Stimulated activated CD4-positive, alpha-beta T cell treated with anti-CD3 and anti-CD28 coated beads, TNF-alpha, amount 100 ng/mL, for 24 hours (primary cell): ENCODE measurements at places on chromosomes 1 and 21.

- peak; percentile 48 for DNase-seq
Observed at GRCh38 chr1:12166834-12167492, at the start of gene TNFRSF1B. Gene TNFRSF1B, plus strand, starts transcription at chr1:12166991. Its CDS starts 101 bp downstream, at chr1:12167092.

DNA sequence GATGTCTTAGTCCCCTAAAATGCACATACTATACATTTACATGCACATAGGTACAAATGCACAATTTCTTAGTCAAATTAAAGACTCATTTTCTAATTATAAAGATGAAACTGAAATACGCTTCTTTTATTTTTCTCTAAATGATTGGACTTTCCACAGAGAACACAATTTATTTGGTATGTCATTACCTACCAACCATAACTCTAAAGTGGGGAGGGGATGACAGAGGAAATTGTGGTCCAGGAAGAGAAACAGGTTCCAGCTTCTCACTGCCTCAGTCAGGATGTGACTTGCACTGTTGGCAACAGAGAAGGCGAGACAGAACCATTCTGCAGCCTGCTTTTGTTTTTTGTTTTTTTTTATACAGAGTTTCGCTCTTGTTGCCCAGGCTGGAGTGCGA, 1189.2 kb downstream of the PLA2G4A start:
- no peak for DNase-seq

DNA sequence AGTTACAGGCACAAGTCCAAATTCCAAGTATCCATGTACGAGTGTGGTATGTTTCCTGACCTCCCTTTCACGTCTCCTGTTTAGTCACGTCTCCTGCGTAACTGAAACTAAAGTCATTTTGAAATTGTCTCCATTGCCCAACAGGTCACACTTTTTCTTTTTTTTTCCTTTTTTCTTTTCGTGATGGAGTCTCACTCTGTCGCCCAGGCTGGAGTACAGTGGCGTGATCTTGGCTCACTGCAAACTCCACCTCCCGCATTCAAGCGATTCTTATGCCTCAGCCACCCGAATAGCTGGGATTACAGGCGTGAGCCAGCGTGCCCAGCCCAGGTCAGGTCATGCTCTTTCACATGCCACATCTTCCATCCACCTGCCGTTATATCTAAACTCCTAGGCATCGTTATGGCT, 38.2 kb downstream of the L1TD1 start:
- no peak for DNase-seq

DNA sequence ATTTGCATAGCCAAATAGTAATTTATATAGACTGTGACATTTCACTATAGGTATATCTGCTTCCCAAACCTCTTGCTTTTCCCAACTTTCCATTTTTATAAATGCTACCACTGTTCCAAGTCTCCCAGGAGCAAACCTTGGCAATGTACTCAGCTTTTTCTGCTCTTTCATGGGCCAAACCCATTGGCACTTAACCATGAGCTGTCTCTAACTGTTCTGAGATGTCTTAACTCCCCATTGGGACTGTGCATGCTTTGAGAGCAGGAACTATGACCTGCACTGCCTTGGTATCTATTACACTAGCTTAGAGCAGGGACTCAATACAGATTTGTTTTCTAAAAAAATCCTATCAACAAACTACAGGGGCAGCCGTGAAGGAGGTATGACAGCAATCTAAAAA, 22.5 kb upstream of the KHDRBS1 start:
- no peak for DNase-seq

DNA sequence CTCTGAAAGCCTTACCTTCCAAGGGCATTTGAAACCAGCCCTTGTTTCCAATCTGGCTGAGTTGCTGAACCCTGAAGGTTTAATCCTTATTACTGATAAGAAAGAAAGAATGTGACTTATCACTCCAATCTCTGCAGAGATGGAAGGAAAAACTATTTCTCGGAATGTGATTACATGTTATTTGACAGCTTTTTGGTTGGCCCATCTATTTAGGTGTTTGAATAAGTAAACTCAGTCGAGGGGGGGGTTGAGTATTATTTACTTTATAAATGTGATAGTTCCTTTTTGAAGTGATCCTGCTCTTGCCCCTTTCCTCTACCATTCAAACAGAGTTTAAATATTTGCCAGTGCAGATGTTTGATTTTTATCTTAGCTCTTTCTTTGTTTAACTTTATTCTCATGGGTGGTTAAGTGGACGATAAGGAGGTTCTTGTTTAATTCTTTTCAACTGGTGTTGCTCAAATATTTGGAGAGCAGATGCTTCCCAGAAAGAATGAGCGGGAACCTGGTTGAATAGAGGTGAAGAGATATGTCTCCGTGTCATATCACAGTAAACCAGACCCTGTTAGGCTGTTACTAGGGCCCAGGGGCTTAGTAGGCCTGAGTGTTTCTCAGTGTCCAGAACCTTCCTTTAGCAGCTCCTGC, 126.1 kb downstream of the CACHD1 start:
- DNase-seq = no peak

GRCh38 chr1:180627411-180627810, 4.4 kb upstream of the XPR1 start:
- no peak for DNase-seq

DNA sequence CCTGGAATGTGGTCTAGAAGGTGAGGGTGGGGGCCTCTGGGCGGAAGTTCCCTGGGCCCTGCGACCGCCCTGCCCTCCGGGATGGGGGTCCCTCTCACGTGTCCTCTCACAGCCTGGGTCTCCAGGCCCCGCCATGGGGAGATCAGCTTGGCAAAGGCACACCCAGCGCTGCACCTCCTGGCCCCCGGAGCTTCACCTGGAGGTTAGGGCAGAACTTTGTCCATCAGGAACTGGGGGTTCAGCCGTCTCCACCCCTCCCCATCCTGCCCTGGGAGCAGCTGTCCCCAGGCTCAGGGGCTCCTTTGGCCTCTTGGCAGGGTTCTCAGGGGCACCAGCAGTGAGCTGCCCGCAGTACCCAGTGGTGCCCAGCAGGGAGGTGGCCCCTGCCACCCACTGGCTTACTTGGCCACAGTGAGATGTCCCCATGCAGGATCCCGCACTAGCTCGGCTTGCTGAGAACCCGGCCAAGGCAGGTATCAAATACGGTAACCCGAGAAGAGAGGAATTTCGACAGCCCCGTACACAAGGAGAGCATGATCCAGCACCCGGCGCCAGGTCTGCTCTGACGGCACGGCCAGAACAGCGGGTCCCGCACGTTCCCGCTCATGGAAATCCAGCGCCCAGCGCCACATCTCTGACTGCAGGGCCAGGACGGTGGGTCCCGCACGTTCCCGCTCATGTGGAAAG, 36.7 kb downstream of the RRP1 start:
- DNase-seq = no peak

GRCh38 chr1:216679108-216679507, 44.1 kb downstream of the ESRRG start:
- no peak for DNase-seq

GRCh38 chr1:185487936-185488335, 170.9 kb upstream of the IVNS1ABP start:
- no peak for DNase-seq

DNA sequence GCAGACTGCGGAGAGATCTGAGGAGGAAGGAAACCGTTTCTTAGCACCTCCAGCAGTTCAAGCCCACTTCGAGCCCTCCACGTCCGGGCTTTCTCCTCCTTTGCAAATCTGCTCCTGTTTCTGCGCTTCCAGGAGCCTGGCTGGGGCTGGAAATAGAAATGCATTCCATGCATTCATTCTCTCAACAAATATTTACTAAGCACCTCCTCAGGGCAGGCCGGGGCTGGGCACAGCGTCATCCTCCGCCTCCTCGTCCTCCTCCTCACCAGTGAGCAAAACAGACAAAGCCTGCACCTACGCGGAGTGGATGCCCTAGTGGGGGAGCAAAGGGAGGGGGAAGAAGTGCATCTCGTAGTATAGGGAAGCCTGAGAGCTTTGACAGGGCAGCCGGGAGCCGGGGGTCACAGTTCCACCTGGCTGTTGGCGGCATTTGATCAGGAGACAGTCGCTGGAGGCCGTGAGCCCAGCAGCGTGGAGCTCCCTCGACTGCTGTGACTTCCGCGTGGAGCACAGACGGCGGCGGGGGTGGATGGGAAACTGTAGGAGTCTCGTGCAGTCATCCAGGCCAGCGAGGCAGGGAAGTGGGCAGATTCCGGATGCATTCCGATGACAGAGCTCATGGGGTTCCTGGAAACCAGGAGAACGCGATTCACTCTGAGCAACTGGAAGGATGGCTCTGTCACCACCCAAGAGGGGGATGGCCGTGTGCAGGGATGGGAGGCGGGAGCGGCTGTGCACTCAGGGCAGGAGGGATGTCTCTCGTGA, 93.5 kb downstream of the SIK1 start:
- DNase-seq = no peak

GRCh38 chr21:22728091-22728490, 1729.9 kb downstream of the NCAM2 start:
- DNase-seq = no peak

DNA sequence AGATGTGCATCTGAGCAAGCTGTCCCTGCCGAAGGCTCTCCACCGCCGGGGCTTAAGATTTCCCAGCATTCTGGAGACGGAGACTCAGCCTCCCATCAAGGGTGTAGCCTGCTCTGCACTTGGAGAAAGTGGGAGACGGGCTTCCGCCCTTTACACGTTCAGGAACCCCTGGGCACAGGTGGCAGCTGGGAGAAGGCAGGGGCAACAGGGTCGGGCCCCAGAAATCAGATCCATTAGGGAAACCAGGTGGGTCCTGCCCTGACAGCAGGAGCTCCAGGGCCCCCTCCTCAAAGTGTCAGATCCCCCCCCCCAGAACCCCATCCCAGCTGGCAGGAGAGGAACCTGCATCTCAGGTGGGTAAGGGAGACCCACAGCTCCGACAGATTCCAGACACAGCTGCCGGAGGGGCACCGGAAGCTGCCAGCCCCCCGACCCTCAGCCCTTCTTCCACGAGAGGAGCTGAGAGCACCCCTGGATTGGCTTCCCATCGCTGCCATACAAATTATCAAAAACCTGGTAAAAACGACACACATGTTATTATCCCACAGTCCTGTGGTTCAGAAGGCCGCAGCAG, 236.6 kb downstream of the NPHP4 start:
- no peak for DNase-seq

DNA sequence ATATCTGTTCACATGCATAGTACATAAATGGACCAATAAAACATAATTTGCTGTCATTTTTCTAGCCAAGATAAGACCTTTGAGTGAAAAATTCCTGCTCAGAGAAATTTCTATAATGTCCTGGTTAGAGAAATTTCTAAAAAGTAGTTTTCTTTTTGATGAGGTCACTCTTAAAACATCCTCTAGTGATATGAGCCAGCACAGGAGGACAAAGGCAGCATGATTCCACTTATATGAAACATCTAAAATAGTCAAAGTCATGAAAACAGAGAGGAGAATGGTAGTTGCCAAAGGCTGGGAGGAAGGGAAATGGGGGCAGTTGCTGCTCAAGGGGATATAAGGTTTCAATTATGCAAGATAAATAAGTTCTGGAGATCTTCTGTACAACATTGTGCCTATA, 239.4 kb downstream of the BACH1 start:
- no peak for DNase-seq

DNA sequence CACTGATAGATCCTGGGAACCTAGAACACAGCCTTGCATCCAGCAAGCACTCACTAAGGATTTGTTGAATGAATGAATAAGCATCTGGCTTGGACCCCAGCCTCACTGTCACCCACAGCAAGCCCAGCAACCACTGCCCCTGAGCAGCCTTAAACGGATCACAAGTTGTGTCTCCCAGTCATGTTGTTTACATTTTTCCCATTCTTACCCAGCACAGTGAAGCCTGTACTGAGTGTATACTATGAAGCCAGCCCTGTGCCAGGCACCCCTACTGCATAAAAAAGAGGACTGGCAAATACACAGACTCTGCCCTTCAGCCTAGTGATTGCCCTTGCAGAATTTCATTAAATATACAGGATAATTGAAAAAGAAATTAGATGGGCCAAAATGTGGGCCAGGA, 30.2 kb downstream of the RRAGC start:
- DNase-seq = no peak

- DNase-seq = no peak
Observed at GRCh38 chr1:74513411-74514300, 1.2 kb upstream of the LRRC53 start.

DNA sequence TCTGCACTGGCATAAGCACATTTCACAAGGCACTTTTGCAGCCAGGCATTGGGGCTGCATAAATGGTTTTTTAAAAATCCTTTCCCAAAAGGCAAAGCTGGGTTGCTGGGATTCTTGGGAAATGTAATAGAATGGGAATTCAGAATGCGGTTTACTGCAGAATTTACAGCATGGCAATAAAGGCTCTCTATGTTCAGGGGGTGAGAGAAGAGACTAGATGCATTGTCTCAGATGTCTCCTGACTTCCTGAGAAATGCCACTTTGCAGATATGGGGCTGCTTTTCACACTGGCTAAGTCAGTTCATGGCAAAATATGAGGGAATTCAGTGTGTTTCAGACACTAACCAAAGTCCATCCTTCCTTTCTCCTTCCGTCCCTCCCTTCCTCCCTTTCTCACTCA, 13.5 kb downstream of the FCGR2B start:
- no peak for DNase-seq

DNA sequence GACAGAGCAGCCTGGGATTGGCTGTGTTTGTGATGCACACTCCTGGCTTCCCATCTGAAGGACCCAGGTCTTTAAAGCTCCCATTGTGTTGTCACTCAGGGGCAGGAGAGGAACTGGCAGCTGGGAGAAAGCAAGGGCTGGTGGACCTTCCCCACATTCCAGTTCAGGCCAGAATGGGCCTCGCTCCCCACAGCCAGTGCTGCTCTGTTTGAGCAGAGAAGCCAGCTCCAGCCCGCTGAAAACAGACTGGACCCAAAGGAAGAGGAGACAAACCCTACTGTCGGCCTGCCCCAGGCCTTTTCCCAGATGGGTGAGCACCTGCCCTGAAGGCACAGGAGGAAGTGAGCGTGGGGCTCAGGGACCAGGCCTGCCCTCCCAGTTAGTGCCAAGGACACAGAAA, 499.4 kb downstream of the NPHP4 start:
- DNase-seq = no peak

DNA sequence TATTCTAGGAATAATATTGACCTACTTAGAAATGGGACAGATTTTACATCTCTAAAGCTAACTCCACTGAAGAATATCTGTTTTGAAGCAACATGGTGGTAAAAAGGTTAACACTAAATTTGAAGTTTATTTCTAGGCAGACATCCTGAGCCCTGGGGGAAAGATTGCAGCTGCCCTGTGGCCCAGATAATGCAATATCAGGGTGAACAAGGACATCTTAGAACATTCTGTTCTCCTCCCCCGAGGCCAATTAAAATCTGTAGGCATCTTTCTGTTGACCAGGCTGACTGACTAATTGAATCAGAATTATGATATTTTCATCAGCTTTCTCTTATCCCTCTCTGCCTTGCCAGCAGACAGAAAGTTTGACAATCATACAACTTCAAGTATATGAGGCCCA, 149.8 kb upstream of the DUSP10 start:
- DNase-seq = no peak
